ENCODE measurements at places on chromosomes 1 and 21. TPM values are rescaled to one million over a fixed set of nuclear protein-coding genes. Genes with fewer than 3 reads are reported as not detected.

Gene ZNF644
- 17.7 TPM for polyA plus RNA-seq

Gene CFAP141
- polyA plus RNA-seq = not detected

Gene MARK1
- polyA plus RNA-seq = not detected

Gene C8A
- 13.9 TPM for polyA plus RNA-seq

Gene TRIM67
- polyA plus RNA-seq = under 0.01 TPM

Gene ESPN
- 54.2 TPM for polyA plus RNA-seq

Gene SLC30A2
- not detected for polyA plus RNA-seq

Gene LCE2A
- polyA plus RNA-seq = not detected

Gene STUM
- not detected for polyA plus RNA-seq

Gene C1orf50
- 5.5 TPM for polyA plus RNA-seq

Gene TLR5
- not detected for polyA plus RNA-seq

Gene OLIG2
- not detected for polyA plus RNA-seq

Gene PNRC2
- polyA plus RNA-seq = 74.9 TPM

Gene GCSAML
- polyA plus RNA-seq = not detected

Gene FCN3
- polyA plus RNA-seq = not detected

Gene DYNLT5
- not detected for polyA plus RNA-seq

Gene ASPM
- 7.7 TPM for polyA plus RNA-seq

Gene MFAP2
- polyA plus RNA-seq = 1.4 TPM

Gene DARS2
- polyA plus RNA-seq = 17.6 TPM

Gene NOS1AP
- 1.9 TPM for polyA plus RNA-seq

Gene NBPF8
- polyA plus RNA-seq = 7.7 TPM

Gene SLC5A9
- 65.0 TPM for polyA plus RNA-seq

Gene IL20
- polyA plus RNA-seq = not detected

Gene CHODL
- polyA plus RNA-seq = not detected

Gene PCP4L1
- 0.28 TPM for polyA plus RNA-seq

Gene FNDC5
- 1.4 TPM for polyA plus RNA-seq

Gene EPHX1
- 38.3 TPM for polyA plus RNA-seq

Gene RNU1-3
- under 0.01 TPM for polyA plus RNA-seq

Gene PLA2G4A
- polyA plus RNA-seq = not detected

Gene WDR64
- polyA plus RNA-seq = not detected

Gene DYRK3
- polyA plus RNA-seq = 0.50 TPM

Gene VWA5B1
- polyA plus RNA-seq = not detected

Gene HPCA
- not detected for polyA plus RNA-seq

Gene IVL
- not detected for polyA plus RNA-seq

Gene RIT1
- 29.3 TPM for polyA plus RNA-seq

Gene MYOCOS
- polyA plus RNA-seq = not detected

Gene S100A1
- polyA plus RNA-seq = 238 TPM

Data from HepG2 (cell line).